ENCODE measurements at places on chromosomes 5 and 9.

GRCh38 chr9:130689937-130690700 lies 3.5 kb upstream of the EXOSC2 start:
- no peak for DNase-seq

- DNase-seq, result no peak
Observed at GRCh38 chr5:44345871-44346270, 43.3 kb downstream of the FGF10 start.

- DNase-seq, result no peak
Observed at GRCh38 chr5:150589862-150590601, 50.4 kb upstream of the SYNPO start.

DNA sequence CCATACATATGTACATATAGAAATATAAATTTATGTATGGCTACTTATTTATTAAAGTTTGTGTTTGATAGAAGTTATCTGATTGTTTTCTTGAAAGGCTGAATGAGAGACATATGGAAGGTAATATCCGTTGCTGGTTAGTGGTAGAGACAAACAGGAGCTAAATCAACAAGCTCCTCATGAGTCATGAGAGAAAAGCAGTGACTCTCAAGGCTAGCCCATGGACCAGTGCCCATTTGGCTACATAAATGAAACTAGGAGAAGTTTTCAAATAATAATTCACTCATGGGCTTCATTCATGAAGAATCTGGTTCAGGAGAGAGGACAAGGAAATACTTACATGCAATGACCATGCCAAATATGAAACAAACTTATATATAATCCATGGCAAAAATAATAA lies 504.5 kb upstream of the ITGA1 start:
- no peak for DNase-seq

GRCh38 chr5:74919487-74919886 lies 53.3 kb upstream of the FAM169A start:
- no peak for DNase-seq

DNA sequence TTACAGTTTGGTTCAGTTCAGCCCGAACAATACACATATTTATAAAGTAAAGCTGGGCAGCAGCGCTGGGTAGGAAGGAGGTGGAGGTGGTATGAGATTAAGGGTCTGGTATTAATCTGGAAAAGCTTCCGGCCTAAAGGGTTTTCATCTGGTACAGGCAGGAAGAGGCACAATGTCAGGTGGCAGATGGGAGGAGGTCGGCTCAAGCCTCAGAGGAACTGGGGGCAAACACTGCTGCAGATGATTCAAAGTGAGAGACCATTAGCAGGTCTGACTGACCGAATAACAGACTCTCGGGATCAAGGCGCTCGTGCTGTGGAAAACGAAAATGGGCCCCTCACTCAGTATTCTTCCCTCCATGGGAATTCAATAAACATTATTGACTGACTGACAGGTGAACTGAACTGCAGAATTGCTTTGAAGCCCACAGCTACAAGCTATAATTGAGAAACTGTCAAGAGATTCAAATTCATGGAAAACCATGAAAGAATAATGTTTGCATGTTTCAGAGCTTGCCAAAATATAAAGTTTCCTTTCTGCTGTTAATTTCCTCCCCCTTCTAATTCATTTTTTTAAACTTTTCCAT lies 75.3 kb downstream of the TMEM167A start:
- DNase-seq, result no peak

DNA sequence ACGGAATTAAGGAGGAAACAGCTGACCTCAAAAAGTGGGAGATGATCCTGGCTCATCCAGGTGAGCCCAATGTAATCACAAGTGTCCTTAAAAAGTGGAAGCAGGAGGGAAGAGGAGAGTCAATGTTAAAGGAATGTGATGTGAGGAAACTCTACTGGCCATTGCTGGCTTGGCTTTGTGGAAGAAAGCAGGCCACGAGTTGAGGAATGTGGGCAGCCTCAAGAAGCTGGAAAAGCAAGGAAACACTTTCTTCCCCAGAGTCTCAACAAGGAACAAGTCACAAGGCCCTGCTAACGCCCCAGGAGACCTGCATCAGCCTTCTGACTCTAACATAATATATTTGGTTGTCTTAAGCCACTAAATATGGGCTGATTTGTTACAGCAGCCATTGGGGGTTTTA lies 252.8 kb downstream of the PSAT1 start:
- DNase-seq, result no peak

DNA sequence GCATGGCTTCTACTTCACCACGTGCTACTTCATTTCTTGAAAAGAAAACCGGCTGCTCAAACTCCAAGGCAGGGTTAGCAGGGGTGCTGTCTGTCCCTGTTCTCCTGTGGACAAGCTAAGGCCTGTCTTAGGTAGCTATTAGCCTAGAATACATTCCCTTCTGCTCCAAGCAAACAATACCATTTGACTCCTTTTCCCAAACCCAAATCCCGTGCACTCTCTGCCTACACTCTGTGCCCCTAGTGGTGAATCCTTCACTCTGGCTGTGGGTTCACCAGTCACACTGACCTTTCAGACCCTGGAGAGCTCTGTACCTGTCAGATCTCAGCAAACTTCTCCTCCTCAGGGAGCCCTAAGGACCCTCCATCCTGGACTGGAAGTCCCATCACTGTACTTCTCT lies 211.6 kb downstream of the SLIT3 start:
- no peak for DNase-seq

GRCh38 chr5:154997746-154998145 lies 15.8 kb upstream of the KIF4B start:
- no peak for DNase-seq

GRCh38 chr5:148697180-148697808 lies 43.0 kb upstream of the HTR4 start:
- no peak for DNase-seq

DNA sequence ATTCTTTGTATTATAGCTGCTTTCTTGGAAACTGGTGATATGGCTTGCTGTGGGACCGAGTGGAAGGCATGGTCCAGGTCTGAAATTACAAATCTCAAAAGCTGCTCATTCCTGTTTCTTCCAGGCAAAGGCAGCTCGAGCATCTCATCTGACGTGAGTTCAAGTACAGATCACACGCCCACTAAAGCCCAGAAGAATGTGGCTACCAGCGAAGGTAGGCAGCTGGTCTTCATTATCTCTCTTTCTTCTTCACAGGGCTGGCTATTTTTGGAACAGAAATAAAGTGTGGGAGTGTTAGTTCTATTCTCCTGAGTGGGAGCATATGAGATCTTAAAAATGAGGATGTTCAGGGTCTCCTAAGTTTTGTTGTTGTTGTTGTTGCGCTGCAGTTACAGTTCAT lies 115.9 kb downstream of the FBXL7 start:
- no peak for DNase-seq
